ENCODE measurements at places on chromosomes 3 and 15.

DNA sequence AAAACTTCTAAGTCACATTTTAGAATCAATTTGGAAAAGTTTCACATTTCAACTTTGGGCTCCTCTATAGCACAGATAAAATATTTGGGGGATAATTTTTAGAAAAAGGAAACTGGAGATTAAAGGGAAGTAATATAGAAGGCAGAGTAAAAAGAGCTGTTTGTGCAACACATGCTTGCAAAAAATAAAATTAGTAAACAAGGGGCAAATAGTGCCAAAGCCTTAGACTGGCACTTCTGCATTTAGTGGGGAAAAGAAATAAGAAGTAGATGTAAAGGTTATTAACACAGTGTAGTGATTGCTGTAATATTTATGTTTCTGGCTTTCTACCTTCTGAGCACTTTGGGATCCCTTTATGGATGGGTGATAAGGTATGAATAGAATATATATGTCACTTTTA, 246.6 kb downstream of the CBLB start:
- no peak for DNase-seq

- DNase-seq, result no peak
Measured at GRCh38 chr3:11434563-11435096, 162.4 kb downstream of the ATG7 start.

DNA sequence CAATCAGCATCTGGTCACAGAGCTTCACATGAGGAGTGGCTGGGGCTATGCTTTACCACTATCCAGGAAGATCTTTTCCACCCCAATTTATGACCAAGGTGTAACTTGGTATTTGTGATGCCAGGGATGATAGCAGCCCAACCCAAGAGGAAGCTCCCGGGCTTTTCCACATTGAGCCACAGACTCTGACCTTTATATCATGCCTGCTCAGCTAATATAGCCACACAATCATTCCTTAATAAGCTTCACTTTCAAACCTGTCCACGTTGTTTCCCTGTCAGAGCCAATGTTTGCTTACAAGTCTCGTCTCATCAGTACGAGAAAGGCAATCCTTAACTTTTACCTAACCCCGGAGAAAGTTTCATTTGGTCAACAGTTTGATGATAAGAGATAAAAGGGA, 330.9 kb downstream of the SHQ1 start:
- DNase-seq, result no peak

DNA sequence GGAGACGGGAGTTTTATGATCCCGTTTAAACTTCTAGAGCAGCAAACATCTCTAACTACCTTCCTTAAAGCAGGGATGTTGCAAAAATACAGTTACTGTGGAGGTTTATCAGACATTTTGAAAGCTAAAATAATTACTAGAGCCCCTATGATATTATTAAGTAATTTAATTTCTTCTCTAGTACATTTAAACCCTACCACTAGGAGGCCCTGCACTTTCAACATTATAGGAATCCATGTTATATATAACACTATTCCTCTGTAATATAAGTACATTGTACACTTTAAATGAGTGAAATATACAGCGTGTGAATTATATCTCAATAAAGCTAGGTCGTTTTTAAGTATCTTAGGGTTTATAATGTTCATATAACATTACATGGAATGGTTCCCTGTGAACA, 11.5 kb downstream of the SETMAR start:
- DNase-seq, result no peak

DNA sequence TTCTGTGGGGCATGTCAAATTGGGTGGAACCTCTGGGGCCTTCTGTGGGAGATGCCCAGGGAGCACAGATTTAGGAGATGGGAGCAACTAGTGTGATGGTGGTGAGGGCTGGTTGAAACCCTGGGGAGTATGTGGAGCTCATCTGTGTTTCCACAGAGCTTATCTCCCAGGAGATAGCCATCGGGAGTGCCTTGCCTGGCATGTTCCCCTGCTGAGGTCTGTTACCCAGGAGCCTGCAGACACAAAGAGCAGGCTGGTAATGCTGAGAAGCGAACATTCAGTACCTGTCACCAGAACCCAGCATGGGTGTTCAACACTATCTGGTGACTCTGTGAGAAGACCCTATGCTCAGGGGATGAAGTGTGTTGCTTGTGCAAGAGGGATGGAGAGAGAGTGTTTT, 85.0 kb downstream of the CLSTN2 start:
- no peak for DNase-seq

DNA sequence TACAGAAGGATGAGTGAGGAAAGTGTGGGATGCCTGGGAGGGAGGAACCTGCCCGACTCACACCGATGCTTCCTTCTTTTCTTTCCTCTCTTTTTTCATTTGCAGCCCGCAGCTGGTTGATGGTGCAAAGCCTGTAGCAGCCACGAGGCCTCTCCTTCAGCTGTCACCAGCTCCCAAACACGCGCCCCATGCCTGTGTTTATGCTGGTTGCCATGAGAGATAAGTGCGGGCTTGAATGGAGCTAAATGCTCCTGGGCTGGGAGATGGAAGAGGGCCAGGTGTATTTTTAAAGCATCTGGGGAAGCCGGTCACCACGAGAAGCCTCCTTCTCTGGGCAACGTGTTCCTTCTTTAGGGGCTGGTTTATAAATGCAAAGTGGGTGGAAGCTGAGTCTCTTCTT, 9.3 kb downstream of the COLQ start:
- peak; percentile 25 for DNase-seq

DNA sequence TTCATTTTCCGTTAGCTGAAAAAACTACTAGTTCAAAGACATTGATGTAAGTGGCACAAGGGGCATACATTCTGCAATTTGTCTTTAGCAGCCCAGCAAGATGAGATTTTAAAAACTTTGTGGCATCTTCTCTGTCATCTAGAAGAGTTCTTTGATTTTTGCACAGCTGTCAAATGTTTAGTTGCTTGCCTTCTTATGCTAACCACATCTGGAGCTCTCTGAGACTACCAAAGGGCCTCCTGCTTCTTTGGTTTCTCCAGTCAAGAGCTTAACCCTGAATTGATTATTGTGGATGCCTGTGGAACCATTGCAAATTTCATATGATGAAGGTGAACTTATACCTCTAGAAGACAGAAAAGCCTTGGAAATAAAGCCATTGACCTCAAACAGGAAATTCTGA, 468.7 kb upstream of the RGMA start:
- no peak for DNase-seq

DNA sequence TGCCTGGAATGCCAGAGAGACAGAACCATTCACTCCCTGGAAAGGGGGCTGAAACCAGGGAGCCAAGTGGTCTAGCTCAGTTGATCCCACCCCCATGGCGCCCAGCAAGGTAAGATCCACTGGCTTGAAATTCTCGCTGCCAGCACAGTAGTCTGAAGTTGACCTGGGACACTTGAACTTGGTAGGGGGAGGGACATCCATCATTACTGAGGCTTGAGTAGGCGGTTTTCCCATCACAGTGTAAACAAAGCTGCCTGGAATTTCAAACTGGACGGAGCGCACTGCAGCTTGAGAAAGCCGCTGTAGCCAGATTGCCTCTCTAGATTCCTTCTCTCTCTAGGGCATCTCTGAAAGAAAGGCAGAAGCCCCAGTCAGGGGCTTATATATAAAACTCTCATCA, 310.7 kb upstream of the DPPA4 start:
- DNase-seq, result no peak

DNA sequence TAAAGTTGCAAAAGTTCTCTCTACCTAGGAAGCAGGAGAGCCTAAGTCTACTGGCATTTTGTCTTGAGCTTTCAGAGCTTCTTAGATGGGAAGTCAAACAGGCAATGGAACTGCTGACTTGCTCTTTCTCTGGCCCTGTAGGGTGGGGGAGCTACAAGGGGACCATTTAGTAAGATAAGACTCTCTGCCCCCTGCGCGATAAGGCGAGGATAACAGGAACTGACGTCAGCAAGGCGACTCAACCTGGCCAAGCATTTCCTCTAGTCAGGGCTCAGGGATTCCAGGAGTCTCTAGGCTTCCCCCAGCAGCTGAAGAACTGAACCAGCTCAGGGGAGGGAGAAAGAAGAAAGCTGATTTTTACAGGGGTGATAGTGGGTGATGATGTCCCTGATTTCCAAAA, 5.8 kb downstream of the RARB start:
- no peak for DNase-seq

DNA sequence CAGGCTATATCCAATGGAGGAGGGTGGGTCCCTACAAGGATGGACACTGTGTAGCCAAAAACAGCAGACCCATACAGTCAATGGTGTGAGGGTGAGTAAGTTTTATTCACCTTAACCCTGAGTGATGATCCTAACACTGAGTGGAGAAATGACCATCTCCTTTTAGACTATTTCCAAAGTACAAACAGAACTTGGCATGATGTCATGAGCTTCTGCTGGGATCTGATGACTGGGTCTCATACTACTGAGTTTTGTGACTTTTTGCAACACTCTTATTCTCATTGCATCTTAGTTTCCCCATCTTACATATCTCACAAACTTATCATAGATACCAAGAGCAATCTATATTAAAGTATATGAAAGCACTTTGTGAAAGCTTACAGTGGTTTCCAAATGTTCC, 330.3 kb upstream of the CFAP20DC start:
- DNase-seq, result no peak

DNA sequence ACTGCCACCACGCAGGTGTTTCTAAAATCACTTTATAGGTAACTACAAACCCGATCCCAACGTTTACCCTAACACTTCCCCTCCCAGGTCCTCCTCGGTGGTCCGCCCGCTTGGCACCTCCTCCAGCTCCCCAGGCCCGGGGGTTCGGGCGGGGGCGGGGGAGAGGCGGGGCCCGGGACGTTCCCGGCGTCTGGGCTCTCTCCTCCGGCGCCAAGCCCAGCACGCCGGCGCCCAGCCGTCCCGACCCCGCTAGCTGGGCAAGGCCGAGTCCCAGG, 562 bp downstream of the CGGBP1 start:
- no peak for DNase-seq

DNA sequence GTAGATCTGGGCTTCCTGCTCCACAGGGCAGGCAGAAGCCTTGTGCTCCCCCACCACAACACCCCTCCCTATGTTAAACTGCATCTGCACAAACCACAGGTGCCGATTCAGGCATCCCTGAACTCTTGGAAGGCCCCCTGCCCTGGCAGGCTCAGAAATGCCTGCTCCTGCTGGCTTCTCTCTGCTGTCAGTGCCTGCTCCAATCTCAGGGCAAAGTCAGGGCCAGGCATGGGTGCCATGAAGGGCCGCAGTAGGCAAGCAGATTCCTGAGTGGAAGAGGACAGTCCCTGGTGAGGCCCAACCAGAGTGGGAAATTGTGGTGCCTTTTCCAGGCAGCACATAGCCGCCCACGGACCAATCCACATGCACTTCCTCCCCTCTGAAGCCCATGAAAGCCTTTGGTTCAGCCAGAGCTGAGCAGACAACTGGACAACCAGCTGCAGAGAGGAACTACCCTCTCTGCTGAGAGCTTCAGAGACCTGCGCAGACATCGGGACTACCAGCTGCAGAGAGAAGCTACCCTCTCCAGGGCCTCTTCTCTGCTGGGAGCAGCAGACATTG, 13.6 kb downstream of the PRR20G start:
- no peak for DNase-seq

DNA sequence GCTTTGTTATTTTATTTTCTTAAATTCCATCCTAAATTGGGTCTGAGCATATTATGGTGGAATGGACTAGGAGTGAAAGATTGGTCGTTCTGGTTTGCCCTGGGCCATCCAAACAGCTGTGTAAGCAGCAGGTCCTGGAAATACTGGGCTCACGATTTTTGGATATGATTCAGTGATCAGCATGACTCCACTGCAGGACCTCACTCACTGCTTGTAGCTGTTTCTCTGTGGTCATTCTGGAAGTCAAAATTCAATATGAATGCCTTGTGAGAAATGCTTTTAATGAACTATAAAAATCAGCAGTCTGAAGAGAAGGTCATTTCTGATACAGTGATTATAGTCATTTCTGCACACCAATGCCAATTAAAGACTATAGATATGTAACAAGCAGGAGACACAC, 185.0 kb downstream of the RBMS3 start:
- peak; percentile 72 for DNase-seq

DNA sequence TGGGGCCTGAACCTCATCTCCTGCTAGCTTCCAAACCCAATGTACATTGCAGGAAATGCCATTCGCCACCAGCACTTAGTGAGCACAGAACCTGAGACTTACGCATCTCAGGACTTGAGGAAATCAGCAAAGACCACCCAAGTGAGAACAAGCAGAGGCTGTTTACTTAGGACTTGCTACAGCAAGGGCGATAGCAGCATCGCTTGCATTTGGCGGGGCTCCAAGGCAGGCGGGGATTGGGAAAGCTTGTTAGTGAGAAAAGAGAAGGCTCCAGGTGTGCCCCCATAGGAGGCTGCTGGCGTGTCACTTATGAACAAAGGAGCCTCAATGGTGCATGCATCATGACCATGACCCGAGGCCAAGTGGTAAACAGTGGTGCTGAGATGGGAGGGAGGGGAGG, 19.7 kb downstream of the SLC6A20 start:
- DNase-seq, result no peak

DNA sequence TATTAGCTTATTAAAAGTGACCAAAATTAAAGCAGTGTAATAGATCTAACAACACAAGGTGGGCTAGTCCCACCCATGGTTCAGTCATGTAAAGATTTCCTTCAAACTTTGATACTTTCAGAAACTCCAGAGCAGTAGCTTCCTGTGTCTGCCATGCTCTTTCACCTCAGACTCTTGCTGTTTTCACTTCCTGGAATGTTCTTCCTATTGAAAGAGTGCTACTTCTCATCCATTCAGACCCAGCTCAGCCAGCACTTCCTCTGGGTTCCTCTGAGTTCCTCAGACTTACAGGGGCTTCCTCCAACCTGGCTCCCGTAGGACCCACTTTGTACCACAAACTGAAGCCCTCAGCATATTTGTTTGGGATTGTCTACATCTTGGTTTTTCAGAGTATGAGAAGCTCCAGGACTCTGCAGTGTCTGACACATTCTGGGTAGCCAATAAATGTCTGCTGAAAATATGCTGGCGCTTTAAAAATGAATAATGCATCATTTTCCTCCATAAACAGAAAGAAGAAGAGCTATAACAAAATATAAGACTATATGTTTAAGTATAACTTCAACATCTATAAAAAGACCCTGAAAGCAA, 18.0 kb downstream of the NCEH1 start:
- DNase-seq, result no peak

- no peak for DNase-seq
Measured at GRCh38 chr3:141058996-141059395, 7.8 kb downstream of the SPSB4 start.

DNA sequence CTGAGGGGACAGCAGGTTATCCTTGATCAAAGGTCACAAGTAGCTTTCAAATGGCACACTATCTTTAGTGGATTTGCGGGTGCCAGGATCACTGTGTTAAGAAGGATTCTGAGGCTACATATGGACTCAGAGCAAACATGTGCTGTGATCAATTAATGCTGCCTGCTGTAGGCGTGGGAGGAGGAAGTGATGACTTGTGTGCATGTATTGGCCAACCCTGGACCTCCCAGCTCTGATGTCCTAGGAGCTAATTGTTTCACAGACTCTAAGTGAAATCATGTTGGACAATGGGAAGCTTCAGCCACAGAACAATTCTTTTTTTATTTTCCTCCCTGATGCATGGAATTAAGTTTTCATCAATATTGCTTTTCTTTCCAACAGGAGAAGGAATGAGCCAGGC, 24.4 kb downstream of the FAH start:
- DNase-seq, result no peak

- no peak for DNase-seq
Measured at GRCh38 chr3:39346785-39347585, 17.5 kb downstream of the CCR8 start.

GRCh38 chr3:49470714-49471420, 800 bp downstream of the DAG1 start:
- no peak for DNase-seq

- DNase-seq, result no peak
Measured at GRCh38 chr15:50907601-50908208, 778 bp upstream of the AP4E1 start.

- DNase-seq, result peak; percentile 5
Measured at GRCh38 chr3:175651716-175652115, 792.6 kb downstream of the NAALADL2 start.

GRCh38 chr3:104825116-104825515, 541.6 kb upstream of the ALCAM start:
- DNase-seq, result no peak
